ENCODE measurements at places on chromosomes 7 and 10.

DNA sequence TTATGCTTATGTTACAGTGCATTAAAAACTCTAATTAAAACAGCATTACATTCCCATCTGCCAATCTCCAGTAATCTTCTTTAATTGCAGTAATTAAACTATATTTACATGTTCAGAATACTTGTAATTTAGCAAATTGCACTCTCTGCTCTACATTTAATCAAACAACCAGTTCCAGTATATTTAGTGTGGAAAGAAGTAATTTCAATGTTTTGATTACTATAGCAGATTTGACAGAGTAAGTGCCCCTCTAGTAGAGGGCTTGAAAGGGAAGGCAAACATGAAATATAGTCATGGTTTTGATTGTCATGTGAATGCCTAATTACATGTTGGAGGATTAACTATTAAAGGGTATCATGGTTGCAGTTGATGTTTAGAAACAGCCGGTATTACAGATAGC lies 739.7 kb downstream of the AUTS2 start:
- DNase-seq = no peak

GRCh38 chr10:15351099-15351820 lies 19.8 kb downstream of the FAM171A1 start:
- DNase-seq = no peak

DNA sequence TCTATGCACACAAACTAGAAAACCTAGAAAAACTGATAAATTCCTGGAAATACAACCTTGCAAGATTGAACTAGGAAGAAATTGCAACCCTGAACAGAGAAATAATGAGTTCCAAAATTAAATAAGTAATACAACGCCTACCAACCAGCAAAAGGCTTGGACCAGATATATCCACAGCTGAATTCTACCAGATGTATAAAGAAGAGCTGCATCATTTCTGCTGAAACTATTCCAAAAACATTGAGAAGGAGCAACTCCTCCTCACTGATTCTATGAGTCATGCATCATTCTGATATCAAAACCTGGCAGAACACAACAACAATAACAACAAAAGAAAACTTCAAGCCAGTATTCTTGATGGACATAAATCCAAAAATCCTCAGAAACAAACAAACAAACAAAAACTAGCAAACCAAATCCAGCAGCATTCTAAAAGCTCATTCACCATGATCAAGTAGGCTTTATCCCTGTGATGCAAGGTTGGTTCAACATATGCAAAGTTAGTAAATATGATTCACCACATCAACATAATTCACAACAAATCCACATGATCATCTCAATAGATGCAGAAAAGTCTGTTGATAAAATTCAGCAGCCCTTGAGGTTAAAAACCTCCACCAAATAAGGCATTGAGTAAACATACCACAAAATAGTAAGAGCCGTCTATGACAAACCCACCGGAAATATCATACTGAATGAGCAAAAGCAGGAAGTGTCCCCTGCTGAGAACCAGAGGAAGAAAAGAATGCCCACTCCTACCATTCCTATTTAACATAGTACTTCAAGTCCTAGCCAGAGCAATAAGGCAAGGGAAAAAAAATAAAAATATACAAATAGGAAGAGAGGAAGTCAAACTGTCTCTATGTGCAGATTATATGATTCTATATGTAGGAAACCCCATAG lies 98.2 kb downstream of the PCDH15 start:
- no peak for DNase-seq

DNA sequence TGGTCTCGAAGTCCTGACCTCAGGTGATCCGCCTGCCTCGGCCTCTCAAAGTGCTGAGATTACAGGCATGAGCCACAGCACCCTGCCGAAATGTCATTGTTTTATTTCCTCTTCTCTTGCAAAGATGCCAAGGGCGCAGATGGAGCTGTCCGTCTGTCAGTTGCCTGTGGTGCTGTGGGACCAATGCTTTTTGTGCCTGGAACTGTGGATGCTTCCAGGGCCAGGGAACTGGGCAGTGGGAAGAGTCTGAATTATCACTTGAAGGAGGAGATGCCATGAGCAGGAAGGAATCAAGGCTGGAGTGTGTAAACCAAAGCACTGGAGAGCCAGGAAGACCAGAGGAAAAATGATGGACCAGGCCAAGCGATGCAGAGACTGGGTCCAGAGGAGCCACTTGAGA lies 459.9 kb downstream of the GALNT17 start:
- DNase-seq = no peak

DNA sequence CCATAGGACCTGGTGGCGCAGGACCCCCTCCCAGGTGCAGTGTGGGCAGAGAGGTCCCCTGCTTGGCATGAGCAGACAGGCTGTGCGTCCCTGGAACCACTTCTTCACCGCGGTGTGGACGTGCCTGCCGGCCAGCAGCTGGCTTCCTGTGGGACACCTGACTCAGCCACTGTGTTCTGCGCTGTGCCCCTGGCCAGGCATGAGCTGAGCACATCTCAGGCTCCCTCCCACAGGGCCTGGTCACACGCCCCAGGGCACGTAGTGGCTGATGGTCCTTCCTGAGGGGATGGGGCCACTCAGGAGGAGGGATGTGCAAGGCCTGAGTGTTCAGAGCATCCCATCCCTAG lies 3.5 kb upstream of the DEPP1 start:
- DNase-seq = no peak

GRCh38 chr10:29120216-29120615 lies 168.7 kb upstream of the LYZL1 start:
- peak; percentile 38 for DNase-seq

DNA sequence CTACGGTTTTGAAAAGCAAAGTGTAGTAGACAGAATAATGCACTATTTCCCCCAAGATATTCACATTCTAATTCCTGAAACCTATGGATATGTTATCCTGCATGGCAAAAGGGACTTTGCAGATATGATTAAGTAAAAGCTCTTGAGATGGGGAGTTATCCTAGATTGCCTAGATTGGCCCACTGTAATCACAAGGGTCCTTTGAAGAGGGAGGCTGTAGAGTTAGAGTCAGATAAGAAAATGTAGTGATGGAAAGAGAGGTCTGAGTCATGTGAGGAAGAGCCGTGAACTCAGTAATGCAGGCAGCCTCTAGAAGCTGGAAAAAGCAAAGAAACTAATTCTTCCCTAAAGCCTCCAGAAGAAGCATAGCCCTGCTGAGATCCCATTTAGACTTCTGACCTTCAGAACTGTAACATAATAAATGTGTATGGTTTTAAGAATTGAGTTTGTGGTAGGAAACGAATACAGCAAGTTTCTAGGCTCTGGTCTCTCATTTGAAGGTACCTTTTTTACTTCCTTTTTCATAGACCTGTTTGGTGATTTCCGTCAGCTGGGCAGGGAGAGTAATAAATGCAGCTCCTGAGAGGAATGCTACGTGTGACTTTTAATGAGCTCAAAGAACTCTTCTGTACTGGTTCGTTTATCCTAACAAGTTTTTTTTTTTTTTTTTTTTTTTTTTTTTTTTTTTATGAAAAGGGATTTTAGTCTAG lies 41.9 kb upstream of the NXPH1 start:
- no peak for DNase-seq

GRCh38 chr10:98023024-98023423 lies 7.4 kb downstream of the CRTAC1 start:
- DNase-seq = no peak

GRCh38 chr7:141915565-141915964 lies 634 bp upstream of the OR9A4 start:
- DNase-seq = no peak

- DNase-seq = no peak
These were observed 187.2 kb upstream of the IGFBP3 start for GRCh38 chr7:46108272-46108671.

DNA sequence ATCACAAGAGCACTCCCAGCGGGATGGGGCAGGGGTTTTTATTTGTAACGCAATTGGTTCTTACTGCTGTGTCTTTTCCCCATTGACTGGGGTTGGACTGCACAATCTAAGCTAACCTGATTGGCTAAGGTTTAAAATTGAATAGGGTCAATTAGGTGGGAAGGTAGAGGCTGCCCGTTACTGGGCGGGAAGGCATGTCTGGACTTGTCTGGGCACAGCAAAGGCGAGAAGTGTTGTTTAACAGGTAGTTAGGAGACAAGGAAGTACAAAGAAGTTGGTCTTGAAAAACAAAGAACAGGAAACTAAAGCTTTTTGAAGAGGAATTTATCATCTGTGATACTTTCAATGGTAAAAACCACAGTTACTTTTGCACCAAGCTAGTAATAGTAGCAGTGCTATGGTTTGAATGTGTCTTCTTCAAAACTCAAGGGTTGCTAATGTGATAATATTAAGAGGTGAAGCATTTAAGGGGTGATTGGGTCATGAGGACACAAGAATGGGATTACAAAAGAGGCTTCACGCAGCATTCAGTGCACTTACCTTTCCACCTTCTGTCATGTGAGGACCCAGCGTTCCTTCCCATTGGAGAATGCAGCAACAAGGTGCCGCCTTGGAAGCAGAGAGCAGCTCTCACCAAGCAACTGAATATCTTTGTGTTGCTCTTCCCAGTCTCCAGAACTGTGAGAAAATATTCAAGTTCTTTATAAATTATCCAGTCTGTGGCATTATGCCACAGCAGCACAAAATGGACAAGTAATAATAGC lies 875.5 kb upstream of the SORCS1 start:
- no peak for DNase-seq

DNA sequence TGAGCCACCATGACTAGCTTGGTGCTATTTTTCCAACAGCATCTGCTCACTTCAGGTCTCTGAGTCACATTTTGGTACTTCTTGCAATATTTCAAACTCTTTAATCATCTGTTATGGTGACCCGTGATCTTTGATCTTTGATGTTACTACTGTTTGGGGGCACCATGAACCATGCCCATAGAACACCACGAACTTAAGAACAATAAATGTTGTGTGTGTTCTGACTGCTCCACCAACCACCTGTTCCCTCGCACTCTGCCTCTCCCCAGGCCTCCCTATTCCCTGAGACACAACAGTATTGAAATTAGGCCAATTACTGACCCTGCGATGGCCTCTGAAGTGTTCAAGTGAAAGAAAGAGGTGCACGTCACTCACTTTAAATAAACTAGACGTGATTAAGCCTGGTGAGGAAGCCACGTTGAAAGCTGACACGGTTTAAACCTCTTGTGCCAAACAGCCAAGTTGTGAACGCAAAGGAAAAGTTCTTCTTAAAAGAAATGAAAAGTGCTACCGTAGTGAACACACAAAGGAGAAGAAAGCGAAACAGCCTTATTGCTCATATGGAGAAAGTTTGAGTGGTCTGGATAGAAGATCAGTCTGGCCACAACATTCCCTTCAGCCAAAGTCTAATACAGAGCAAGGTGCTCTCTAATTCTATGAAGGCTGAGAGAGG lies 27.2 kb upstream of the ATP6V0A4 start:
- DNase-seq = no peak

GRCh38 chr7:45325378-45325777 lies 167.8 kb downstream of the RAMP3 start:
- DNase-seq = no peak

GRCh38 chr7:155483245-155483644 lies 25.3 kb downstream of the EN2 start:
- no peak for DNase-seq

DNA sequence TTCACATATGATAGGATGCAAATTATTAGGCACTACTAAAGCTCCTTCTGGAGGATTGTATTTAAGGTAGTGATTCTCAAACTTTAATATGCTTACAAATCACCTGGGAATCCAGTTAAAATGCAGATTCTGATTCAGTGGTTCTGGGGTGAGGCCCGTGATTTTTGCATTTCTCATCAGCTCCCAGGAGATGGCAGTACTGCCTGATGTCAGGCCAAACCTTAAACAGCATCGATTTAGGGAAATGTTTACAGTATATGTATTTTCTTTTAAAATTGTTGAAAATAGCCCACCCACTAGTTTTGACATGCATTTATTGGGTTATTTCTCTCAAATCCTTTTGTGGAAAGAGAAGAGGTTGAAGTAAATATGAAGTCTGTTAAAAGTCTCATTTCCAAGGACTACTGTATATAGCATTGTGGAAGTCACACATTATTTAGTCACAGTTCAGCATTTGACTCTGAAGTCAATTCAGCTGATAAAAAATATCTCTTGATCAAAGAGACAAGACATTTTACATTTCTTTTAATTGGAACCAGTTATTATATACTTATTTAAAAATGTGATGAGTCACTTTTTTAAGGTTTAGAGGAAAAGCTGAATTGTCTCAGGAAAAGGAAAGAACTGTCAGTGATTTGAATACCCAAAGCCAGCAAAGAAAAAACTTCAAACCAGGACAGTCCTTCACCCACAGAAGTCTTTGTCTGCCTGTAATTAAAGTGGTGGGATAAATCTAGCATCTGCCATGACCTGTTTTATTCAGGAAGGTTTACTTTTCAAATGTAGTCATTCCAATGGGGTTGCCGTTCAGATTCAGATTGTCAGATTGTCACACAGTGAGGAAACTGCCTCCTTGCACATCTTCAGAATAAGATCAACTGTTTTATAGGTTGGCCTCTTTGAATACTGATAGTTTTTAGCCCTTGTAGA lies 21.1 kb upstream of the HBP1 start:
- peak; percentile 76 for DNase-seq

DNA sequence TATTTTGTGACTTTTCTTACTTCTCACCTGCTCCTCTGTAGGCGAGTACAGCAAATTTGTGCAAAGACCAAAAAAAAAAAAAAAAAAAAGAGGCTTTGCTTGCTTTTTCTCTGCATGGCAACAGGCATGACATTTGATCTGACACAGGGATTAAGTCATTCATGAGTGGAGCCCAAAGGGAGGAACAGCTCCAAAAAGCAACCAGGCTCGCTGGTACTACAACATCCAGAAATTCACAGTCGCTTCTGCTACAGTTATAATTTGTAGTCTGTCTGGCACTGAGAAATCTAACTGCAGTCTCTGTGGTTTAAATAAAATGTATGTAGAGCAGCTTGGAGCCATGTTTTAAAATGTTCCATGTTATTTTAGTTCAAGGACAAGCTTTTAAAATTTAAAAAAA lies 31.7 kb downstream of the MKX start:
- DNase-seq = peak; percentile 87

GRCh38 chr10:50992356-50992901 lies 81.9 kb upstream of the PRKG1 start:
- DNase-seq = peak; percentile 30

DNA sequence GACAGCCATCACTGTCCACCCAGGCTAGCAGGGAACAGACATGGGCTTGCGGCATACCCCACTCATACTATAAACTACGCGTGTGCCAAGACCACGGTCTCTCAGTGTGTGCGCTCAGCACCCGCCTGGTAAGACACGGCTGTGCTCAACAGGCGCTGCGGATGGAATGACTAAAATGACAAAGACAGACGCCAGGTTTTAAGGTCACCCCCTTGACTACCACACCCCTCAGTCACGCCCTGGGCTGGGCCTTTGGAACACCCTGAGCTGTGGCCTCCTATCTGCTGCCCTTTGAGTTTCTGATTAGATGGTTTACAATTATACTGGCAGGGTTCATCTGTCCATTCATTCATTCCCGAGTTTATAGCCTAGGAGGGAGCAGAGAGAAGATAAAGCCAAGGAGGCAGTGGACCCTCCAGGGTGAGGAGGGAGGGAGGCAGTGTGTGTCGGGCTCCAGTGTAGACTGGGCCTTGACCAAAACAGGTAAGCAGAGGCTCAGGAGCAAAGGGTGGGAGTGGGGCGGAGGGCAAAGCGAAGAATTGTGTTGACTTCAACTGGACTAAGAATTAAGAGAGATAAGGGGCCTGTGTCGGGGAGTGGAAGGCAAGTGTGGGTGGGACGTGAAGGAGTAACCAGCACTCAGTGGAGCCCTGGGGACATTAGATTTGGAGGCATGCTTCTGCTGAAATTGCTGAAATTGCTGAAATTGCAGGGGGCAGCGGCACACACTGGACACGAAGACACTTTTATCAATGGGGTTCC lies 35.0 kb downstream of the TNS3 start:
- no peak for DNase-seq

Data from GM23248 (cell line).